ENCODE measurements at places on chromosomes 2 and 18.

GRCh38 chr2:210224591-210224940, 681 bp downstream of the ACADL start:
- no peak for DNase-seq

DNA sequence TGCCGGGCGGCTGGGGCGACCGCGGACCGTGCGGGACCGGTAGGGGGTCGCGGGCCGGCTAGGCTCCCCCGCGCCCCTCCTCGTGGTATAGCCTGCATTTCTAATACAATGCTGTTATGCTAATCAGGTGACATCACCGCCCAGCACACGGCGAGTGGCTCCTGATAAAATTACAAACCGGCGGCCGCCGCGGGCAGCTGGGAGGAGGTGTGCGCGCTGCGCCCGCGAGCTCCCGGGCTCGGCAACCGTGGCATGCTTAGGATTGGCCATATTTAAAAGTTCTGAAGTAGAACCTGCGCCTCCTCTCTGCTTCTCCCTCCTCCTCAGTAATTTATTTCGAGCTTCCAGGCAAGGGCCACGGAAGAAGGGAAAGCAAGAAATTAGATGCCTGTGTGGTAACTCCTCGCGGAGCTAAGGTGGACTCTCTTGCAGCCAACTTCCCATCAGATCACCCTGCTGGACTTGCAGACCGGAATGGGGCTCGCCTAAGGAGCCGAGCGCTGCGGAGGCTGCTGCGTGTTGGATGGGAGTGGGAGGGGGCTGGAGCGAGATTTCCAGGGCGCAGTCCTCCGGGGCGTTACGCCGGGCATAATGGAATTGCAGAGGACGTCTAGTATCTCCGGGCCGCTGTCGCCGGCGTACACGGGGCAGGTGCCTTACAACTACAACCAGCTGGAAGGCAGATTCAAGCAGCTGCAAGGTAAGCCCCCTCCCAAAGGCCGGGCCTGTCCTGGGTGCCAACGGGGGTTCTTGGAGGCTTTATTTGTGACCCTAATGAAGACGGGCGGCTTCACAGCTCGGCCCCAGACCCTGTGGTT, 102.3 kb downstream of the SPTBN1 start:
- peak; percentile 81 for DNase-seq

DNA sequence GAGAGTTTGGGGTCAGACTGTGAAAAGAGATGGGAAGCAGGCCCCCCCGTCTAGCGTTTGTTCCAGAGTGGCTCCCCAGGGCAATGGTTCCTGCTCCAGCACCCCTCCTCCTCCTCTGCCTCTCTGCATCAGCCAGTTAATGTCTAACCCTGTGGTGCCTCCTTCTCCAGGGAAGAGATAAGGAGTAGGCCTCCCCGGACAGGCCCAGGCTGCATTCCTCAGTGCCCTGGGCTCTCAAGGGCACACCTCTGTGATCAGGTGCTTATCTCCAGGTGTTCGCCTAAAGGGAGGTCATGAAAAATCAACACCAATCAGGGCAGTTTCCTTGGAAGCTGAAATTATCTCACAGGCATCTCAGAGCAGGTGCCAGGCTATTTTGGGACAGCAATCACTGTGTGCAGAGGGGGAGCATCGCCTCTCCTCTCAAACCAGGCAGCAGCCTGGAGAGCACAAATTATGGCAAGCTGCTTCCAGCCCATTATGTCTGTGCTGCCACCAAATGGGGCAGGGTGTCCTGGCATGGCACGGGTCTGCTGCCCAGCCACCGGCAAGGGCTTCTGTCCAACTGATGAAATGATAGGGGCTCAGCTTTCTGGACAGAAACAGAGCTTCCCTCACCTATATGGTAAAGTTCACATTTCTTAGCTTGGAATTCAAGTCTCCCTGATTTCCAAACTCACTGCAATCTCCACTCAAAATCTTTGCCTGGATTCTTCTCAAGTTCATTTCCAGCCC, 255.8 kb upstream of the SLC14A2 start:
- no peak for DNase-seq

DNA sequence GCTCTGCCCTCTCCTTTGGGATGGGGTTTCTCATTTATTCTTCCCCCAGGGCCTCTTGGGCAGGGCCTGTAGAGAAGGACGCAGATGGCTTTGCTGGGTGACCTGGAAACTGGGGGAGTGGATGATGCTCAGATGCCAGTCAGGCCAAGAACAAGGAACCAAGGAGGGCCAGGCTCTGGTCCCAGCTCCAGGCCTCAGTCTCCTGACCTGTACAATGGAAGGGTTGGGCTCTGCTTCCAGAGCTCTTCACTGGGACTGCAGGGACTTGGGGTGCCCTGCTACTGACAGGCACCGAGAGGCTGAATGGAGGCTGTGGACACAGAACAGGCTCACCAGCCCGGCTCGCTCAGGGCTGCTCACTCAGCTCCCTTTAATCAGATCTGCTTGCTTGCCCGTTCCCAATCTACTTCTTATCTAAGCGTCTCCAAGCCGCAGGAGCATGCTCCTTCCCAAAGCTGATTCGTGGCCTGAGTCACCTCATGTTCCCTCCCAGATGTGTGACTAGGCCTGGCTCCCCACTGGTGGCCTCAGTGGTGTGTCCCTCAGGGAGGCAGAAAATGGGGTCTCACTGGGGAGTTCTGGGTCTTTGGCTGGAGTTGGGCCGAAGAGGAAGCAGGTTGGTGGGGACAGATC, 82.6 kb upstream of the ODC1 start:
- DNase-seq = no peak

- no peak for DNase-seq
Observed at GRCh38 chr18:31077878-31078277, 24.3 kb downstream of the DSC2 start.

DNA sequence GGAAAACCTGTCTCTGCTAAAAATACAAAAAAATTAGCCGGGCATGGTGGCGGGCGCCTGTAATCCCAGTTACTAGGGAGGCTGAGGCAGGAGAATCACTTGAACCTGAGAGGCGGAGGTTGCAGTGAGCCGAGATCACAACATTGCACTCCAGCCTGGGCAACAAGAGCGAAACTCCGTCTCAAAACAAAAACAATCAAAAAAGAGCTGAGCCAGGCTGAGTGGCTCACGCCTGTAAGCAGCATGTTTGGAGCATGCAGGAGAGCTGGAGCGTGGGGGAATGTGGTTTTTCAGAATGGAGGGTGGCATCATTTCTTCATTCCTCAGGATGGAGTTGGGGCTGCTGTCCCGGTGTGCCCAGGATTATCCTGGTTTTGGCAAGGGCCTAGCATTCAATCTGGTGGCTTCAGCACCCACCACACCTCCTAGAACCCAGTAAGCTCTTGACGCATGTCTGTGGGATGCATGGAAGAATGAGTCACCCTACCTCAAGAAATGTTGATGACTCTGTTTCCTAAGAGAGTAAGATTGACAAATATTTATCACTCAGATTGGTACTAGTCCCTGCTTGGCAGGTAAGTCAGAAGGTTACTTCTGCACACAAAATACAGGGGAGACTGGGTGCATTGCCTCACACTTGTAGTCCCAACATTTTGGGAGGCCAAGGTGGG, 90.2 kb upstream of the ODC1 start:
- DNase-seq = no peak

DNA sequence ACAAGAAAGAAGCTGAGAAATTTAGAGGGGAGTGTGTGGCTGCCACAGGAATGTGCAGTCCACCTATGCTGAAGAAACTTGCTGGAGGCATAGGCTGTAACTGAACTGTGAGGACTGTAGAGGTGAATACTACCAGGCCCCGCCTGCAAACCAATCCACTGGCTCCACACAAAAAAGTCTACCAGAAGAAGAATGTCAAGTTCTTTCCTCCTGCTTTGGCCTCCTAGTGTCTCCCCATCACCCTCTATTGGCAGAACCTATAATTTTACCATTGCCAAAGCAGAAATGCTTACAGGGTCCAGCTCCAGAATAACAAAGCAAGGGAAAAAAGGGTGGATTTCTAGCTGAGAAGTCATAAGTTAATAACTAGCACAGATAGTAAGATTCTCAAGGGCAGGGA, 5.9 kb upstream of the ATP5MC3 start:
- peak; percentile 51 for DNase-seq

DNA sequence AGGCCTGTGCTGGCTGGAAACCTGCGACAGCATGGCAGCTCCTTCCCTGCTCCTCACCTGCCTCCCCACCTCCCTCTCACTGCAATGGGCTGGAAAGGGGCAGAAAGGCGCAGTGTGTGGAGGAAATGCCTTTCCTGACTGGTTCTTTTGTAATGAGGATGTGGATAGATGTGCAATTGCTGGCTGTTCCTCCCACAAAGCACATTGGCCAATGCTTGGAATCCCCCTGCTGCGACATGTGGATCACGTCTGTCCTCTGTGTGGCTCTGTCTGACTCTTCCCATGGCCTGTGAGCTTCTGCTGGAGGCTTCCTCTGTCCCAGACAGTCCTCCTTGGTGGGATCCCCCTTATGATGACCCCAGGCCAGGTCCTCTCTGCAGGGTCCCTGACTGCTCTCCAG, 172.5 kb downstream of the NCK2 start:
- no peak for DNase-seq

DNA sequence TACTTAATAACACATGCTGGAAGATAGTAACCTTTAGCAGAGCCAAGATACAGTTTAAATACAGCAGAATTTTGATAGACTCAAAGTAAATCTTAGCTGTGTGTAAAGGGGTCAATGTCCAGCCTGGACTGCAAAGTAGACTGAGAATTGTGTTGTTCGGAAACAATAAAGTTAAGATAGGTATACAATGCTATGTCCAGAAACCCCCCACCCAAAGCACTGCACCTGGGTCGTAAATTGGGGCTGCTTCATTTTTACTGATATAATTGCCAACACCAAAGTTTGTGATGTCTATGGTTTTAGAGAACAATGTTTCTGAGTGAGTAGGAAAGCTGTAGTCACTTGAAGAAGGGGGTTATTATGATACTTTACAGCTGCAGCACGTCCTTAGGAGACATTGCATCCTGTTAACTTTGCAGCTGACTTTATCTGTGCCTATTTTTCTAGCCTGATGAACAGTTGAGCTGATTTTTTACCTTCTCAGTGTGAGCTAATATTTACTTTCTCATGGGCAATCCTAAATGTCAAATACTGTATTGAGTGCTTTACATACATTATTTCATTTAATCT, 4.3 kb upstream of the NCOA1 start:
- DNase-seq = no peak

- no peak for DNase-seq
Observed at GRCh38 chr2:143371616-143372015, 242.4 kb downstream of the ARHGAP15 start.

DNA sequence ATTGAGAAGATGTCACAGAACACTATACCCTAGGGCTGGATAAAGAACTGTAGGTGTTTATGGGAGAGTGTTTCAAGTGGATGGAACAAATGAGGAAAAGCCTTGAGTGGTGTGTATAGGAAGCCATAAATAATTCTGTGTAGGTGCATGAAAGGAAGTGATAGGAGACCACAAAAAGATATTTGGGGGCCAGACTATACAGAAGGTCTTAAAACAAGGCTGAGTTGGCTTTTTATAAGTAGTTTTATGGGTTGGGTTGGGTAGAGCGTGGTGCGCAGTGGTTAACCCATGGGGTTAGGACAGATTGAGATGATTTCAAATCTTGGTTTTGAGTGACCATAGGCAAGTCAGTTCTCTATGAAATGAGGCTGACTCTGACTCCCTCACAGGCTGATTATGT, 110.5 kb downstream of the PKP4 start:
- no peak for DNase-seq

DNA sequence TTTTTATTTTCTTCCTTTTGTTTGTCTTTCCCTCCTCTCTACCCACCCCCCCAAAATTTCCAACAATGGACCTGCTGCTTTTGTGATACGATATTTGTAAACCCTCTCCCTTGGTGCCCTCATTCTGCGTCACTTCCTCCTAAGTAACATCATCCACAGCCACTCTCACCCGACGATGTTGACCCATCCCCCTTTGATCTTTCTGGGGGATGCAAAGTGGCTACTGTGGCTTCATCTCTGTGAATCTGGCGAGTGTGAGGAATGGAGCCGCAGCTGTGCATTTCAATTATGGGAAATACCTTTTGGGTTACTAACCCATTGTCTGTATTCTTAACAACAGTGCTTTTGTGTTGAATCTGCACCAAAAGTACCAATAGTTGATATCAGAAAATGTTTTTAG, 19.4 kb downstream of the ANTXR1 start:
- DNase-seq = no peak

DNA sequence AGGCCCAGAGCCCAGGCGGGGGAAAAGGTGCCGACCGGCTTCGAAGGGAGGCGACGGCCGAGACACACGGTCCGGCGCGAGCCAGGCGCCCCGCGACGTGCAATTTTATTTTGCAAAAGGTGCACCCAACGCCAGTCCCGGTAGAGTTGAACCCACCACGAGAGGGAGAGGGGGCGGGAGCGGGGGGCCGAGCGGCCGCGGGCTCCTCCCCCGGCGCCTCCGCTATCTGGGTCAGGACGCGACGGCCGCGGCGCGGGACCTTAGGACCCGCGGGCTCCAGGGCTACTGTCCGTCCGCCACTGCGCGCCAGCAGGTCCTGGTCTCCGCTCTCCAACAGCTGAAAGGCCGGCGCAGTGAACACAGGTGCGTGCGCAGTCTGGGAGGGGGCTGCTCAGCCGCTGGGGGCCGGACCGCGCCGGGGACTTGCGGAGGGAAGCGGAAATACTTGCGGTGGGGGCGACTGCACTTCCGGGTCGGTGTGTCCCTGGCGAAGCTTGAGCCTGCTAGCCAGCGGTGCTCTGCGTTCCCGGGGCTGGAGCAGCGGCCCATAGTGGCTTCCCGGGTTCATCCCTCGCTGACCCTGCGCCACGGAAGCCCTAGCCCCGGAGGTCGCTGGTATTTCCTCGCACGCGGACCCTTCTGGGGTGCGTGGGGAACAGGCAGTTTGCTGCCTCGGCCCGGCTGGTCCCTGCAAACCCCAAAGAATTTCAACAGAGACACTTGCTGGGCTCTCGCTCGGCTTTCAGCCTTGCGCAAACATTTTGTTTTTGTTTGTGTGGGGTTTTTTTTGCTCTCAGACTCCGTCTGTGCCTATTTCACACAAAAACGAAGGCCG, at the start of gene RMDN2:
RMDN2 (plus strand) TSS at position 225 of the 835 bp plus-strand sequence. CDS start 3,991 bp downstream, outside the sequence.
- peak; percentile 96 for DNase-seq

DNA sequence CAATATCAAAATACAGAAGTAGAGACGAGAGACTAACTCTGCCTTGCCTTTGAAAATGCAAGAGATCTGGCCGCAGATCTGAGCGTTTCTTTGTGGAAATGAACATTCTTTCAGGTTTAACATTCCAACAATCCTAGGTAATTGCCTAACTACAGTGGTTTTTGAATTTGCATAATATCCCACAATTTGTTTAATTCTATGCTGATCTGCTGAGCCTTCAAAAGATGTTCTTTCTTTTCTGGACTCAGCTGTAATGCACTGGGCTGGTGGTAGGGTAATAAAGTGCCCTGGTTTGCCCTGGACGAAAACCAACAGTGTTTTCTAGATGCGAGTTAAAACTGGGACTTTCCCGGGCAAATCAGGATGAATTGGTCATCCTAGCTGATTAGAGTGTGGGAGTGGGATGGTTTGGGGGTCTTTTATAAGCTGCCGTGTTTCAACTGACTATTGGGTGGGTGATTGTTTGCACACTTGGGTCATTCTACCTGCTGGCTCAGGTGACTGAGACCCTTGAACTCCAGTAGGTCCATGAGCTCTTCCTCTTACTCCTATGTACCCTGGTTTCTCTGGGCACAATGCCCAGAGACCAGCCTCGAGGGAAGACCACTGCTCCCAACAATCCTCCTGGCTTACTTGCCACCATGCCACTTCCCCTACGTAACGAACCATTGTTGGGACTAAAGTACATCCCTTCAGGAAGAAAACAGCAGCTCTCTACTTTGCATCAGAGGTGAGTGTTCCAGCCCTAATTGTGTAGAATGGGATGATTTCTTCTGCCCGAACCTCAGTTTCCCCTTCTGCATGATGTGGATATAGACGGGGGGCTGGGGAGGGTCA, 3.4 kb upstream of the PAX8 start:
- DNase-seq = no peak
